ENCODE measurements at places on chromosomes 2 and 18.

DNA sequence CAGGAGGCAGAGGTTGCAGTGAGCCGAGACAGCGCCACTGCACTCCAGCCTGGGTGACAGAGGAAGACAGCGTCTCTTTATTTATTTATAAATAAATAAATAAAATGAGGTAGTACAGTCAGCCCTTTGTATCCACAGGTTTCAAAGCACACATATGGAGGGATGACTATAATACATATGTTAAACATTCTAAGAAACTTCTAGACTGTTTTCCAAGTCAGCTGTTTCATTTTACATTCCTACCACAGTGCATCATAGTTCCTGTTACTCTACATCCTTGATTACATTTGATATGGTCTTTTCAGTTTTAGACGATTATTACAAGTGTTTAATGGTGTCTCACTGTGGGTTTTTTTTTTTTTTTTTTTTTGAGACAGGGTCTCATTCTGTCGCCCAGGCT is 157.6 kb downstream of the ATAD2B start:
- DNase-seq: peak; percentile 37

DNA sequence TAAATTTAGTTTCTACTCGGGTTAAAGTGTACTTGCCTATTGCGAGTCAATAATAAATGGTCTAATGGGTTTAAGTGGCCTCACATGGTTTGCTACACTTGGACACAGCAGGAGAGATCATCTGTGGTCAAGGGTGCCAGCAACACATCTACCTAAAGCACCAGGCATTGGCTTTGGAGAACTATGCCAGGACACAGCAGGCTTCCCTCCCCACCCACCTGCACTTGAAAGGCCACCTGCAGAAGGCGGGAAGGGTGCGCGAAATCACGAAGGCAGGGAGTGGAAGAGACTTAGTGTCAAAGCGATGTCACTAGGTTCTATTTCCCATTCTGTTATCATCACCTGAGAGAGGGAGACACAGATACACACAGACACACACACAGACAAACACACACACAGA is 44.5 kb downstream of the MYT1L start:
- DNase-seq: no peak

DNA sequence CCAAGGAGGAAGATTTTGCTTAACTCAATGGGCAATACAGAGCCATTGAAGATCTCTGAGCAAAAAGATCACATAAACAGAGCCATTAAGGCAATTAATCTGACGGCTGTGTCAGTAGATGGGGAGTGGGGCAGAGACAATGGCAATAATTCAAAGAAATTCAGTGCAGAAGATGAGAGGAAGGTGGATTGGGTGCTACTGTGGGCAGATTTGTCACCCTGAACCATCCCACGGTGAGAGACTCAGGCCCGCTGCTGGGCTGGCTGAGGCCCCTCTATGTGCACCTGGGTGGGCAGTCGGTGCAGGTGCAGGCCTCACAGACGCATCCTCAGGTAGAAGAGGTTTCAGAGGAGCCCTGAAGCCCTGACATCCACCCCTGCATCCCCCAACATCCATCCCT is 458.6 kb downstream of the EIPR1 start:
- no peak for DNase-seq

DNA sequence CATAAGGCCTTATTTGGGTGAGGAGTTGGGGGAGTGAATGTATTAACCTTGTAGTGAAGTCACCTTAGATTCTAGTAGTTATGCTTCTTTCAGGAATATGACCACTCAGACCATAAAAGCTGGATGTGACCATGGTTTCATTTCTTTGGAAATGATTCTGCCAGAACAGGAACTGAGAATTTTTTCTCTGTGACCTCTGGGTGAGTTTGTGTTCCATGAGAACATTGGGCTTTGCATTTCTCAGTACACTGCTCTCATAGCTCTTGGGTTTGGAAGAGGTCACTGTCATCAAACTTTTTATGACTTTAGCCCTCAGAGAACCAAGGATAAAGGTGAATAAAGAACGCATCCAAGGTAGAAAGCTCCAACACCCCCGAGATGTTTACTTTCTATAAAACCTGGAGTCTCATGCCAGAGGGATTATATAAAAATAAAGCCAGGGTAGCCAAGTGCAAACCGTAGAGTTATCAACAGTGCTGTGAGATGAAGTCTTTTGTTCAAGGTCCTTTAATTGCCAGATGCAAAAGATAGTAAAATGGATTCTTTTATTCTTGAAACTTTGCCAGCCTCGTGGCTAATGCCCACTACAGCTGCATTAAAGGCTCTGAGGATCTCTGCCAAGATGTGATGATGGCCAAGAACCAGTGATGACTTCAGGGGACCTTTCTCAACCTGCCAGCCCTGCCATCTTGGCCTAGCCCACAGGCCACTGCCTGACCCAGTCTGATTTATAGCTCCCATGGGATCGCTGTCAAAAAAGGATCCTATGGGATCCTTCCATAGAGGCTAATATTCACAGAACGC is 27.8 kb upstream of the MAT2A start:
- DNase-seq: no peak

GRCh38 chr2:161956738-161957137 is 117.3 kb downstream of the DPP4 start:
- DNase-seq: no peak

- DNase-seq: no peak
Observed at GRCh38 chr2:129254718-129255117, 724.7 kb upstream of the RAB6C start.

DNA sequence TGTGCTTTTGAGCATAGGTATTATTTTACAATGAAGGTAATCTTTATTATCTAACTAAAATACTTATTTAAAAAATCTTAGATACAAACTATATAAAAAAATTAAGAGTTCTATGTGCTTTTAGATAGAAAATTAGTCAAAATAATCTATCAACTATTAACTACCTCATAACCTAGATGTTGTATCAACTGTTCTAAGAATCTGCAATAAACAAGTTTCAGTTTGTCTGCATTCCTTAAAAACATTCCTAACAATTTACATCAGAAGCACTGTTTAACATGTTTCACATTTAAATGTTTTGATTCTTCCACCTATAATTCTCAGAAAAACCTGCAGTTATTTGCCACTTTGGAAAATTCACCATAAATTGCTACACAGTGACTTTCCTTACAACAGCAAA is 33.3 kb downstream of the NDUFS1 start:
- no peak for DNase-seq

DNA sequence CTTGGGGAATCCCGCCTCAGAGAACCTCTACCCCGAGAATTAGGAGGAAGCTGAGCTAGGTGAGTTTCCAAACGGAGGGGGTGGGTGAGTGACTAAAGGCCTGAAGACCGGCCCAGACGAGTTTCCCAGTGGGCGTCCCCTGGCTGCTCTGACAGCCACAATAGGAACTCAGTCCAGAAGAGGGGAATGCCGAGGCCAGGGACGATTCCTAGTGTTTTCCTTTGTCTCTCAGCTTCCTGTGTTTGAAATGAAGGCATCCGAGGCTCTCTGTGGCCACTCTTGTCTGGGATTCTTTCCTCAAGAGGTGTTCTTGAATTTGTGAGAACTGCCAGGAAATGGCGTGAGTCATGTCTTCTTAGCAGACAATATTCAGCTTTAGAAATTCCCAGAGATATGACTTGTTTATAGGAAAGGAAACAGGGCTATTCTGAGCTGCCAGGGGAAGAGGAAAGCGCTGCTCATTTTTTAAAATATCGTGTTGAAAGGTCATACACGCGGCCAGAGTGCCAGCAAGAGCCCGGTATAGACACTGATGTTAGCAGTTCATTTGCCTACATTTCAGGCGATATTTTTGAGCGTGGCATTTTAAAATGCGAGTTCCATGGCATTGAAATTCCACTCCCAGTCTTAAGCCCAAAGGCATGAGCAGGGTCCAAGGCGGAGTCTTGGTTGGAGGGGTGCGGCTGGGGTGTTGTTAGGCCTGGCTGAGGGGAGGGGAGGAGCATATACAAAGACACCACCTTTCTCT is 169.1 kb upstream of the KLF7 start:
- DNase-seq: peak; percentile 100

GRCh38 chr18:49013961-49014604 is 63.3 kb upstream of the SMAD7 start:
- peak; percentile 40 for DNase-seq

DNA sequence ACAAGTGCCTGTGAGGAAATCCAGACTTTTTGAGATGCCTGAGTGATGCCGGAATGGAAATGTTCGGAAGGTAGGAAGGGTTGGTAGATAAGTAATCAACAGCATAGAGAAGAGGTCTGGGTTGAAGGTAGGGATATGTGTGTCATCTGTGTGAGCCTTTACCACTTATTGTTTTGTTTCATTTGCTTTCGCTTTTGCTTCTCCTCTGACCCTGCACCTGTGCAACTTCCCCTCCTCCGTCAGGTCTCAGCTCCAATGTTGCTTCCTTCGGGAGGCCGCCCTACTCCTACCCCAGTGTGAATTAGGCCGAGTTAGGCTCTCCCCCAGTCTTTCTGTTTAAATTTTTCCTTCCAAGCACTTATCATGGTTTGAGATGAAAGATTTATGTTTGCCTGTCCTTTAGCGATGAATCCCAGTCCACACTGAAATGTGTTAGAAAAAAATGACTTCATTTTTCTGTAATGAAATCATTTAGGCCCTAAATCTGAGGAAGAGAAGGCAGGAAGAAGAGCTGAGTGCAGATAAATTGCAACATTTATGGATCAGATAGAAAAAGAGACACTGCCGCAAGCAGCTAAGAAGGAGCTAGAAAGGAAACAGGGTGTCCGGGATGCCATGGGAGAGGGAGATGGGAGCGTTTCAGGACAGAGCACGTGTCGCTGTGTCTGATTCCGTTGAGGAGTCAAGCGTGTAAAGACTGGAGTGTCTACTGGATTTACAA is 139.6 kb upstream of the PELI1 start:
- DNase-seq: peak; percentile 63

DNA sequence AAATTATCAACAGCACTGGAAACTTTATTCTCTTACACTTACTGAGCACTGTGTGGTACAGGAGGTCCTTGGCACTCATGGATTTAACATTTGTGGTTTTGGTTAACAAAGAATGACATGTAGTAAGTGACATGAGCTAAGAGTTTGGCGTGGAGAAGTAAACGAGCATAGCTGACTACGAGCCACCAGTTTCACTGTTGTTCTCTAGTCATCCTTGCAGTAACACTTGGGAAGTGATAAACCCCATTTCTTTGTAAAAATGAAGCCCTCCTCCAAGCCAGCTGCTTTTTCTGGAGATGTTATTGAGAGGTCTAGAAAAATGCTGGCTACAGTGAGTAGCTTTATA is 32.7 kb downstream of the QPCT start:
- DNase-seq: peak; percentile 63

- no peak for DNase-seq
Observed at GRCh38 chr2:21268878-21269224, 145.1 kb downstream of the TDRD15 start.

GRCh38 chr2:202689898-202690297 is 55.1 kb downstream of the FAM117B start:
- no peak for DNase-seq

GRCh38 chr2:224162122-224162521 is 123.0 kb upstream of the SERPINE2 start:
- peak; percentile 87 for DNase-seq

GRCh38 chr2:69017080-69017479 is 4.1 kb downstream of the ANTXR1 start:
- DNase-seq: peak; percentile 82

GRCh38 chr2:102069311-102069974 is 73.1 kb upstream of the IL1R1 start:
- no peak for DNase-seq

GRCh38 chr2:203328760-203329540 is 756 bp downstream of the ABI2 start:
- DNase-seq: peak; percentile 17

- DNase-seq: peak; percentile 82
Observed at GRCh38 chr2:39913648-39914461, 134.8 kb upstream of the THUMPD2 start.

DNA sequence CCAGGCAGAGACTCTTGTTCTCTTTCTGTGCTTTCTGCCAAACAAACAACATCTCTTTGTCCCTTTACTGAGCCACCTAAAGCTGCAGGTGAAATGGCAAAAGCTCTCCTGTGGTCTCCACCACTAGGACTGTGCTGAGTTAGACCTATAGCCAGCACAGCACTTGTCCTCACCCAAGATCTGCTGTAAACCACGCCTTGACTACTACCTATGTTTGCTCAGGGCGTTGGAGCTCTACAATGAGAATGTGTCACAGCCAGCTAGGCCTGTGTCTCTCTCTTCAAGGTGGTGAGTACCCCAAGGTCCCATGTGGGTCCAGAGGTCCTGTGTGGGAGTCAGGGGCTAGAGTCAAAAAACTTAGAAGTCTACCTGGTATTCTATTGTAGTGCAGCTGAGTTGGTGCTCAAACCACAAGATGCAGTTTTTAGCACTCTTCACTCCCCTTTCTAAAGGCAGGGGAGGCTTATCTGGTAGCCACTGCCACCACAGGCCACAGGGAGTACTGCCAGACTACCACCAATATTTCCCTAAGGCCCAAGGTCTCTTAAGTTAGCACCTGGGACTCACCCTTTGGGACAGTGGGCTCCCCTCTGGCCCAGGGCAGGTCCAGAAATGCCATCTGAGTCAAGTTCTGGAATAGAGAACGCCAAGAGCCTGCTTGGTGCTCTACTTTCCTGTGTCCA is 96.8 kb upstream of the RPRM start:
- no peak for DNase-seq
